AG10803 (cell line): ENCODE measurements at places on chromosomes 3 and 15.

DNA sequence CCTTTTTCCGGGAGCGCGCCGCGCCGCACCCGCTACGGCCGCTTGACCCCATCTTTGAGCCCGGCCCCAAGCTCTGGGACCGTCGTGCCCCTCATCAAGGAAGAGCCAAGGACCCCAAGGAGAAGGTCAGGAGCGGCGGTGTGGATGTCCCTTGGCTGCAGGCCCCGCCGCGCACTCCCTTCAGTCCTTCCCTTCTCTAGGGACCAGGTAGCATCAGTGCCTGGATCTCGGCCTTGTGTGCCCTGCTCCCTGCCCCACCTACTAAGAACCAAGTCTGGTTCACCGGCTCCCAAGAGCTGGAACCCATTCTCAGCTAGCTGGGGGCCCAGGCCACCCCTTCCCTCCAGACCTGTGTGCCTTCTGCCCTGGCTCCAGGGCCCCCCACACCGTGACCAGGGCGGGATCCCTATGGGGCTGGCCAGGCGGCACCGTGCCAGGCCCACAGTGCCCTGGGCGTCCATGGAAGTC is 69.3 kb upstream of the CGNL1 start:
- DNase-seq: no peak

DNA sequence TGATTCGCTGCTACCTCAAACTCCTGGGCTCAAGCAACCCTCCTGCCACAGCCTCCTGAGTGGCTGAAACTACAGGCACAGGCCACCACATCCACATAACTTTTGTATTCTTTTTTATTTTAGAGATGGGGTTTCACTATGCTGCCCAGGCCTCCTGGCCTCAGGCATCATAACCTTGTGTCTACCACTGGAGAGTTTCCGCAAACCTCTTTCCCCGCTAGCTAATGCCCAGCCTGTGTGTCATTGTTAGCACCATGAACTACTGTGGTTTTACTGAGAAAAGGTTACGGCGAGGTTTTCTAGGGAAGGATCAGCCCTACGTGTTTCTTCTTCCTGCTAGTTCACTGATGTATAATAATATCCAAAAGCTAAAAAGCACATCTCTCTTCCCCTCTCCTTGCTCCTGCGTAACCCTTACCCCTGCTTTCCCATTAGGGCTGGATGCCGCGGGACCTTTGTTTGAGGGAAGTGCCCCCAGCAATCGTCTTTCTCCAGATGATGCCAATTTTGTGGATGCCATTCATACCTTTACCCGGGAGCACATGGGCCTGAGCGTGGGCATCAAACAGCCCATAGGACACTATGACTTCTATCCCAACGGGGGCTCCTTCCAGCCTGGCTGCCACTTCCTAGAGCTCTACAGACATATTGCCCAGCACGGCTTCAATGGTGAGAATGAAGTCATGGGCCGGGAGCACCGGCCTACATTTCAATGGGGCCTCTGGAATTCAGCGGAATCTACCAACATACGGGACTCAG is 113.7 kb downstream of the LIPC start:
- DNase-seq: no peak

GRCh38 chr3:82053236-82053635 is 291.8 kb upstream of the GBE1 start:
- no peak for DNase-seq

DNA sequence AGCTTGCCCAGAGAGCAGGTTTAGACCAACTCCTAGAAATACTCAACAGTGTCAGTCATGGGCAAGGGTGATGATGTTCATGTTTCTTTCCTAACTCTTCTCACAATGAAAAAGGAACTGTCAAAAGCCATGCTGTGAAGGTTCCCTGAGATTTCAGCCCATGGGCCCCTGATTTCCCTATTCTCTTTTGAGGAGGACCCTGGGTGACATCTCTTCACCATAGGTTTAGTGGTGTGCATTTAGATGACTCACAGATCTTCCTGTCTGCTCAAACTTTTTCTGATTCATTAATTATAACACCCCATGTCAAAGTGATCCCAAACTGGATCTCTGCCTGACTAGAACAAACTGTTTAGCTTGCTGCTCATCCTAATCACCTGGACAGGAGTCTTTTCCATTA is 108.0 kb downstream of the BBX start:
- DNase-seq: no peak

GRCh38 chr15:83919978-83920510 is 266.1 kb downstream of the ADAMTSL3 start:
- no peak for DNase-seq

DNA sequence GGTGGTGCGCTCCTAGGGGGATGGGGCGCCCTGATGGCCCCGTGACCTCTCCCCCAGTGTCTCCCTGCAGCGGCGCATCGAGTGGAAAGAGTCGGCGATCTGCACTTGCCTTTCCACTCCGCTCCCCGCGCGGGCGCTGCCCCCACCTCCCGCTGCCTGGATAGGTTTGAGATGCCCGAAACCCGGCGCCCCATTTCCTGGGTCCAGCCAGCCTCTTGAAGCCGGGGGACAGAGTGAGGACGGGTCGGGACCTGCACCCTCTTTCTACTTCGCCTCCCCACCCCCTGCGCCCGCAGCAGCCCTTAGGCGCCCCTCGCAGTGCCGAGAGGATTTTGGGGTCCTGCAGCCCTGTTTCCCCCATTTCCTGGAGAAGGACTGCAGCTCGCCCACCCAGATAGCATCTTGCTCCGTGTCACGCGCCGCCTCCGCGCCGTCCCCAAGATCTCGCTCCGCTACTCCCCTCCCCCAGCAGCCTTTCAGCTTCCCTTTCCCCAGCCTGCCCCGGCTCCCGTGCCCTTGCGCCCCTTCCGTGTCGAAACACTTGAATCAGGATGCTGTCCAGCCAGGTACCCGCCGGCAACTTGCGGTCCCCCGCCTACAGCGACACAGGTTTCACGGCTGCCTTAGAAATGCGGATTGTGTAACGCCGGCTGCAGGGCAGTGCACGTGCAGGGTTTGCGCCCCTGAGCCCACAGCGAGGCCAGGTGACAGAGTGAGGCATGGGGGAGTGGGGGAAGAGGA is 519 bp downstream of the ABHD6 start:
- DNase-seq: peak; percentile 35

- DNase-seq: peak; percentile 38
Observed at GRCh38 chr3:53941184-53941583, 49.5 kb upstream of the SELENOK start.

DNA sequence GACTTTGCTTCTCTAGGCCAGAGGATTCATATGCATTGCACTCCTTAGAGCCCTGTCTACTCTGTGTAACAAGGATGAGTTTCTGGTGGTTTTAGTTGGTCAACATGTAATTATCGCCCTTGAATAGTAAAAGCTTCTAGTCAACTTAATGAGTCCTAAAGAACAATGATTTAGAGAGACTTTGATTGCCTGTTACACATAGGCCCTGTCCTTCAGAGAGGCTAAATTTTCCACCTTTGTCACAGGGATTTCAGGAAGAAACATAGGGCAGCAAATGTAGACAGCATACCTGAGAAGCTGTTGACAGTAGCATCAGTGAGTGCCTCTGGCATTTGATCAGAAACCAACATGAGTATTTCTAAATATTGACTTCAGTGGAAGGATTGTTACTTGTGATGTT is 7.1 kb downstream of the BTLA start:
- DNase-seq: no peak

- no peak for DNase-seq
Observed at GRCh38 chr3:188488801-188489200, 334.8 kb downstream of the LPP start.

DNA sequence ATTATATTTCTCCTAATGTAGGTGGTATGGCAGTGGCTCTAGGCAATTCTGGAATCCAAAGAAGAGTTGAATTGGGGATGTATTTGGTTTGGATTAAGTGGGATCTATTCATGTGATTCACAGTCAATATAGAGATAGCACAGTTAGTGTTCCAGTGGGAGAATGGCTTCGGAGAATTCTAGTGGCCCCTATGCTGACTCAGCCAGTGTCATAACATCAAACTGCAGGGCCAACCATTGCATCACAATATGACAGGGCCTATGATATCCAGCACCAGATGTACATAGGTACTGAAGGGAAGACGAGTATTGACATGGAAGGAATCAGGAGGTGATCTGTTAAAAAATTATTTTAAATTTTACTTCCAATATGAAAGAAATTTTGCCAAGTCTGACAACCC is 302.8 kb upstream of the UBE2E2 start:
- no peak for DNase-seq

- peak; percentile 81 for DNase-seq
Observed at GRCh38 chr3:98563661-98564281, 29.6 kb downstream of the CPOX start.

DNA sequence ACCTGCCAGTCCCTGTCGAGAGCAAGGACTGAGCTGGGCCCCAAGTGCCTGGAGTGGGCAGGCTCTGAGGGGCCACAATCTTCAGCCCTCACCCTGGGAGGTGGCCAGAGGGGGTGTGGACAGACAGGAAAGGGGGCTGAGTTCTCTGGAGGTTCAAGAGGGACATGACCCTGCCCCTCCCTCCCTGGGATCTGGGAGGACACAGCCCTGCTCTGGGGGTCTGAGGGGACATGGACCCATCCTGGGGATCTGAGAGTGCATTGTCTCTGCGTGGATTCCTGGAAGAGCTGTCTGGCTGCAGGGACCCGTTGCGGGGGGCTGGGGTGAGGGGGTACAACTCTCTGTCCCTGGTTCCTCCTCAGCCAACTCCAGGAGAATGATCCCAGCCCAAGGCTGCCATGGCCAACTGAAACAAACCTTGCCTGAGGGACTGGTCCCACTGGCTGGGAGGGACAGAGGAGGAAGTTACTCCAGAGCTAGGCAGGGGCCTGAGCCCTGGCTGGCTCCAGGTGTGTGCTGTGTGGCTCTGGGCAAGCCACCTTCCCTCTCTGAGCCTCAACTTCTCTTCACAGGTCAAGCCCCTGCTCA is 29.0 kb downstream of the PTH1R start:
- DNase-seq: no peak

GRCh38 chr3:55164191-55164590 is 236.3 kb upstream of the LRTM1 start:
- peak; percentile 79 for DNase-seq

DNA sequence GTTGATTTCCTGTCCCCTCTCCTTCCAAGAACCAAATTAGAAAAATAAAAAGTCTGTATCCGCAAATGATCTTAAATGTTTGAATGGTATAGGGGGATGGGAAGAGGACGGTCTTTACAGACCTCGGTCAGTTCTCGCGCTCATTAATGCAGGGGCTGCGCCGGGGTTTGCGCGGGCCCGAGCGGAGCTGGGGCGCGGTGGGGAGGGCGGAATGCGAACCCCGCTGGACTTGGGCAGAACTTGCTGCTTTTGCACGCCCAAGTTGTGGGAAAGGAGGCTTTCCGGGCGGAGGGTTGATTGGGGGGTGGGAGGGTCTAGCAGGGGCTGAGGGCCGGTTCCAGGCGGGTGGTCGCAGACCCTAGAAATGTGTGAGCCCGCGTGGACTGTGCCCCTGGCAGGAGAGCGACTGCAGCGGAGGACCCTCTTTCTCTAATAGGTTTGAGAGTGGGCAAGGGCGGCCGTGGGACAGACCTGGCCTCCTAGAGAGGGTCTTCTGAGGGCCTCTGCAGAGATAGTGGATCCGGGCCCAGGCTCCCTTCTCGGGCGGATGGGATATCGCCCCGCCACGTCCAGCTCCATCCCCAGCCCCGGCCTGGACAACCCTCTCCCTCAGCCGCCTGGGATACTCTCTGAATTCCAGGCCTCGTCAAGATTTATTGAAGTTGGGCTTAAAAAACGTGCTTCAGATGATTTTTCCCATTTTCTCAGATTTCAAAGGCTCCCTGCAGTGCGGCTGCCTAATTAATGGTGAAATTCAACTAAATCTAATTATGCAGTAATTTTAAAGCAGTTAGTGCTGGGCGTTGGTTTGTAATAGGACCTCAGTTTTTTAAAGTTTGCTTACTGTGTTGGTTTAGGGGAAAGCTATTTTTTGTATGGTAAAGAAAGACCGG is 11.3 kb downstream of the NR2F2 start:
- no peak for DNase-seq

DNA sequence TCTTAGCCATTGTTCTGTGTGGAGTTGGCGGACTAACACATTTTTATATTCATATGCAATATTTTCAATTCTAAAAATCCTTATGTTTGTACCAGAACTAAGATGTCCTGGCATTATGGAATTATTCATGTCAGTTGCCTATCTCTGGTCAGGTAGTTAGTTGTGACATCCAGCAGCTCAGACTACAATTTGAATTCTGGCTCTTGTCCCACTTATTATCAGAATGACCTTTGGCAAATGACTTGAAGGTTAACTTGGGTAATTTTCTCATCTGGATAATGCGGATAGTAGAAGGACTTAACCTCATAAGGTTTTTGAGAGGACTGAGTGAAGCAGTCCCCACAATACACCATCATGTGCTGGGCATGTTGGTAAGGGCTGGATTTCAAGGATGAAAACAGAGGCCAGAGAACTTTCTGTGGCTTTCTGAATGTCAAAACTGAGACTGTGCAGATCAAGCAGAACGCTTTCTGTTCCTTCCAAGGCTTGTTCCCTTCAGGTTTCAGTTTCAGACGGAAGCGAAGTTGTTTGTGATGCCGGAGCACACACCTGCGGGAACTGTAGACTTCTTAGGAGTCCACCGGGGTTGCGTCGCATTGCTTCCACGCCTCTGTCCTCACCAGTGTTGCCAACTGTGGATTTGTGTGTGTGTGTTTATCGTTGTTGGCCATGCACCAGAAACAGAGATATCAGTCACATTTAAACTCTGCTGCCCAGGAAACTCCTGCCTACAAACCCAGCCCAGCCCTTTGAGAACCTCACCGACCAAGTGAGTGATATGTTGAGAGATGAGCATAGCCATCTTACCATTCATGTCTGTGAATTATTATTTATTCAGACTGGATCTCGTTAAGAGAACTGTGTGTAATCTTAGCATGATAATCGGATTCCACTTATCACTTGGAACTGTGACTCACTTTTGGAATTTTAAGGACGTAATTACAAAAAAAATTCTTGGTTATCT is 76.0 kb downstream of the PTPRG start:
- DNase-seq: peak; percentile 12

DNA sequence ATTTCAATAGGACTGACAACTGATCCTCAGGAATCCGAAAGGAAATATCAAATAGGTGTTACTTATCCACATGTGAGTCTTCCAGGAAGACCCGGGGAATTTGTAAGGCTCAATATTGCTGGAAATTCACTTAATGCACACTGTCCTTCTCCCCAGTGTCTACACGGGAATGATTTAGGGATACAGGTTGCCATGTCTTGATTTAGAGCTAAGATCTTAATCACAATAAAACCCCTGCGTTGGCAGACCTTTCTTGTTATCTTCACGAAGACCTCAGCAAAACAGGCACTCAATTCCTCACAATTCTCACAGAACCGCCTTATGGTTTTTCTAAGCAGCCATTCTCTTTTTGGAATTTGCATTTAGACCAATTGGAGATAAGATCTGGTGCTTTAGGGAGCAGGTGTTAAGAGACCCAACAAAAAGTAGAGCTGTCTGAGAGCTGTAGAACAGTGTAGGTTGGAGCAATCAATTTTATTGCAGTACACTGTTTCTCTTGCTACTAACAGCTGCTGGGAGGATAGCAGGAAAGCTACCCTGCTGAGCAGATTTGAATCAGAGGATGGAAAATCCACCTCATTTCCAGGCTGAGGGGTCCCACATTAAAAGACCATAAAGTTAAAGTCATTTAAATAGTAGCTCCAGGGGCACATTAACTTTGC is 925.7 kb downstream of the EPHA3 start:
- DNase-seq: no peak
